ENCODE measurements at places on chromosomes 1 and 21. TPM values are rescaled to one million over a fixed set of nuclear protein-coding genes. Genes with fewer than 3 reads are reported as not detected.

Gene RAB4A
- polyA plus RNA-seq, result 40.7 TPM

Gene WNT3A
- polyA plus RNA-seq, result 0.07 TPM

Gene FAM43B
- 0.07 TPM for polyA plus RNA-seq

Gene KRTAP6-2
- polyA plus RNA-seq, result not detected

Gene DCST2
- polyA plus RNA-seq, result 0.11 TPM

Gene FCER1A
- not detected for polyA plus RNA-seq

Gene TSPEAR
- polyA plus RNA-seq, result not detected

Gene LAMC1
- 30.3 TPM for polyA plus RNA-seq

Gene TBX19
- polyA plus RNA-seq, result 0.35 TPM

Gene CELA2B
- polyA plus RNA-seq, result not detected

Gene CALML6
- polyA plus RNA-seq, result 0.06 TPM

Gene CHI3L2
- polyA plus RNA-seq, result 0.50 TPM

Data from foreskin keratinocyte (primary cell).